ENCODE measurements at places on chromosomes 5 and 9.
A peak's percentile ranks its signal among the peaks of the same experiment; 100 is the strongest.

- DNase-seq = no peak
Observed at GRCh38 chr5:132327252-132327955, 33.2 kb downstream of the SLC22A4 start.

- no peak for DNase-seq
Observed at GRCh38 chr5:138527170-138527569, 15.9 kb downstream of the ETF1 start.

- DNase-seq = no peak
Observed at GRCh38 chr5:35127006-35127405, 79.3 kb upstream of the AGXT2 start.

DNA sequence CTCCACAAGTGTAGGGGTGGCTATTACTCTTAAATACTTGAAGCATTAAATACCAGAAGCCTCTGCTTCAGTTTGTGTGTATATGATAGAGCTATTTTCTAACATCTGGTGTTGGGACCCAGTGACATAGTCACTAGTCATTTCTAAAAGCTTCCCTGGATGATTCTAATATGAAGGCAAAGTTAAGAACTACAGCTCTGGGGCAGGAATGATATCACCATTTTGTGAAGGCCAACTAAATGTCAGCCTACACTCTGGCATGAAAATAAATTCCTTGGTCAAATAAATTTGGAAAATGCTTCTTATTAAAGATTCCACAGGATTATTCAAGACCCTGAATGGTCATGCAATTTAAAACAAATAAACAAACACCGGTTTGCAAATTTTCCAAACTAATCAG, 197.7 kb downstream of the PLK2 start:
- no peak for DNase-seq

GRCh38 chr9:136662656-136663581, at the start of gene EGFL7:
Gene EGFL7, plus strand, starts transcription at chr9:136662916. Its CDS starts 5,367 bp downstream, at chr9:136668283.
- DNase-seq = no peak

GRCh38 chr9:93127395-93127911, 6.6 kb downstream of the NINJ1 start:
- peak; percentile 68 for DNase-seq

- DNase-seq = no peak
Observed at GRCh38 chr9:118305331-118305730, 601.1 kb downstream of the TLR4 start.

DNA sequence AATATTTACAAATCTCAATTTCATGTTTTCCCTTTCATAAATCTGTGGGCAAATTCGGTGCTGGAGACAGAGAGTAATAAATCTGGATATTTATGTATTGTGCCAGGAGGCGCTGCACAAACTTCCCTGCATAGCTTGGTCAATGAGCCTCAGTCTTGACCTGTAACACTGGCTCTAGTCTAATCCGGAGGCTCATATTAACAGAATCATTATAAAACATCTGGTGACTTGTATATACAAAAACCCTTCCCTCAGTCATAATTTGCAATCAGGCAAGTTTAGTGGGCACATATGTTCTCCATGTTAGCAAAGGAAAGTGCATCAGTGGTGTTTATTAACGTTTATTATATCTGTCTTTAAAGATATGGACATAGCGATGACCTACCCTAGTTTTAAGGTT, 104.0 kb upstream of the BNC2 start:
- DNase-seq = no peak

DNA sequence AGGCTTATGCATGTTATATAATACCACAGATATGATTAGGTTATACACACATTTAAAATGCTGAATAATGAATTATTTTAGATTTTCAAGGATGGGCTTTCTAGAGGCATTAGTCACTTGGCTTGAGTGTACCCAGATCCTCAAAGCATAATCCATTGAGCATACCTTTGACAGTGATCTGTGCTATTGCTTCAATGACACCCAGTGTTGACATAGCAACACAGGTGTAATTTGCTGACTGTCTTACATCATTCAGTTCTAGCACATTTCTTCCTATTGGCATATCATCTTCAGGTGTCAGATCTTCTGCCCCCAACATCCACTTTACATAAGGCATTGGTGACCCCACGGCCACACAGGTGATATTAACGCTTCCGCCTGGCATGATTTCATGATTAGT, 721.5 kb upstream of the DMAC1 start:
- DNase-seq = no peak

- DNase-seq = no peak
Observed at GRCh38 chr9:87554976-87555375, 57.3 kb downstream of the DAPK1 start.

GRCh38 chr5:17831279-17831678, 197.0 kb downstream of the TAF11L14 start:
- DNase-seq = no peak

- DNase-seq = no peak
Observed at GRCh38 chr5:85533341-85534047, 1084.2 kb upstream of the COX7C start.

- no peak for DNase-seq
Observed at GRCh38 chr9:108809269-108809668, 46.5 kb downstream of the ACTL7B start.

DNA sequence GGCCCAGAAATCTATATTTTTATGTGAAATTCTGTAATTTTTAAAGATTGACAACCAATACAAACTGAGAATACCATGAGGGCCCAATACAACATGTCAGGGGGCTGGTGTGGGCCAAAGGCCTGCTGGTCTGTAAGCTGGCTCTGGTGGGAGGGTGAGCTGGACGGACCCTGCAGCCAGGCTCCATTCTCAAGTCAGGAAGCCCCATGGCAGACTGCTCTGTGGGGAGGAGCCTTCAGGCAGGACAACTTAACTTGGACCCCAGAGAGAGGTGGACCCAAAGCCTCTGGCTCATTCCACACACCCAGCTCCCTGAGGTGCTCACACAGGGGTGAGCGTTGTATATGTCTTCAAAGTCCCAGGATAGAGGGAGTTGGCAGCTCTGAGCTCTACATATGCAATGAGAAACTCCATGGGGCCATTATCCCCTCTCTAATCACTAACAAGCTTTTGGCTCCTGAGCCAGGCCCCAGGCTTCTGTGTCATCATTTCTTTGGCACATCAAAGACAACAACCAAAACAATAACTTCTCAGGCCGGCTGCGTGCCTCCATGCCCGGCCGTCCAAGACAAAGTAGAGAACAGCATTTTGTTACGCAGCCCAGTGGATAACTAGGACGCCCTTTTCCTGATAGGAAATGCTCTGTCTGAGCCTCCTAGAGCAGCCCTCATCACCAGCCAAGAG, 6.4 kb downstream of the SEPTIN8 start:
- no peak for DNase-seq
